ENCODE measurements at places on chromosomes 7 and 10. TPM values are rescaled to one million over a fixed set of nuclear protein-coding genes. Genes with fewer than 3 reads are reported as not detected.

MLXIPL gene
- 3.1 TPM for total RNA-seq

- DNase-seq: no peak
These were observed 258.4 kb upstream of the MYO3A start for GRCh38 chr10:25675615-25676014.

- no peak for DNase-seq
These were observed 94.8 kb upstream of the TARP start for GRCh38 chr7:38368191-38368605.

ESYT2 gene
- 75.8 TPM for total RNA-seq

Data from lower leg skin (tissue), 4 donors.